ENCODE measurements at places on chromosomes 4 and X.
A peak's percentile ranks its signal among the peaks of the same experiment; 100 is the strongest.

DNA sequence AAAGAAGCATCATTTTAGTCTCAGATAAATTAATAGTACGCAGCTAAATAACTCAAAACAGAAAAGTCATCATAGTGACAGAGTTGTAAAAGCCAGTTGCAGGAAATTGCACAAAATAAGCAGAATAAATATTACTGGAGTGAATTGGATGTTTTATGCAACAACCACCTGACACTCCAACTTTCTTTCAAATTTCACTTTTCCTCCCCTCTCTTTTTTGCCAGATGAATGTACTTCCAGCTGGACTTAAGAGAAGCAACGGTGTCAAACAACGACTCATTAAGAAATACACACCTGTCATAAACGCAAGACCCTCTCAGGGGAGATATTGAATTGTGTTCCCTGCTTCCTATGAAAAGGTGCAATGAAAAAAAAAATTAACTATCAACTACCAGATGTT lies 120.2 kb upstream of the HCCS start:
- DNase-seq: no peak

GRCh38 chrX:65195621-65196020 lies 219.4 kb upstream of the ZC4H2 start:
- DNase-seq: no peak

DNA sequence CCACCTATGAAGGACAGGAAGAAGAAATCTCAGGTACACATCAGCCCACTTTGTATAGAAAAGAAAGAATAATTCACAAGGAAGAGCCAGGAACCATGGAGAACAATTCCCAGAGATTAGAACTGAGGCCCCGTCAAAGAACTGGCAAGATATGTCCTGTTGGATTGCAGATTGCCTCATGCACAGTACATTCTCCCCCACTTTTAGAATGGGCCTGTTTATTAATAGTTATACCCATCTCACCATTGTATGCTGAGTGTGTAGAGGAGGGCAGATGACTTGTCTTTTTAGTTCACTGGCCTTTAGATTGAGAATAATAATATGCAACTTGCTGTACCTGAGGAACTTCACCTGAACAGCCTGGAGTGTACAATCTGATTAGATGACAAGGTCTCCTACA lies 315.6 kb upstream of the HAND2 start:
- no peak for DNase-seq

DNA sequence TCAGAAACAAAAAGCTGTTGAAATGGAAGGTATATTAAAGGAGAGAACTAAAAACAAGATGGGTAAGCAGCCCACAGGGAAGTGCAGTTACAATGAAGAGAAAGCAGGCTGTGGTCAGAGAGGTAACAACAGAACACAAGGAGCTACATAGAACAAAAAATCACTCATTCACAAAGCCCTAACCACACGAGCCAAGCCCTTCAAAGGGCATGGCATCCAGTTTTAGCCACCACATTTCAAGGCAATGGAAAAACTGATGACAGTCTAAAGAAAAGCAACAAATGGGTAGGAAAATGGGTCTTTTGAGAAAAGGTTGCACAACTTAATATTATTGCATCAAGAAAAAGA lies 37.5 kb downstream of the KDR start:
- no peak for DNase-seq

DNA sequence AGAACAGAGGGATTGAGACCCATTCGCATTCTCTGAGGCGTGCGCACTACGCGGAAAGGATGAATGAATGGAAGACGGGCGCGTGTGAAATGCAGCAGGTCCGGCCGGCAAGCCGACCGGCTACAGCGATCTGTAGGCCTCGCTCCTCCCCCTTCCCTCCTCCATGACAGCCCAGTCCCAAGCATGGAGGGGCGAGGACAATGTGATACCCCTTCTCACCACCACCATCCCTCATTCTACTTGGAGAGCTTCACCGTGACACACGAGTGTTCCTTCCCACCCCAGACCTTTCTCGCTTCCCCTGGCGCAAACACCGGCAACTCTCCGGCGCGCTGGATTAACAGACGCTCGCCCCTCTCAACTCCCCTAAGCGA lies 815 bp downstream of the EIF4E start:
- DNase-seq: peak; percentile 70

GRCh38 chr4:112318239-112319142 lies 21.3 kb downstream of the ALPK1 start:
- no peak for DNase-seq

Data from amygdala (tissue), 56 donors.